Activated CD8-positive, alpha-beta T cell treated with anti-CD3 and anti-CD28 coated beads, Interleukin-2, amount 10 ng/mL, durations not matched to agents 7 days and 5 days (primary cell): ENCODE measurements at places on chromosomes 1 and 21.
A peak's percentile ranks its signal among the peaks of the same experiment; 100 is the strongest.

- DNase-seq: no peak
Measured at GRCh38 chr1:44521378-44522080, 116.5 kb downstream of the RNF220 start.

GRCh38 chr1:150530491-150531159 lies 15.1 kb downstream of the FALEC start:
- DNase-seq: no peak

DNA sequence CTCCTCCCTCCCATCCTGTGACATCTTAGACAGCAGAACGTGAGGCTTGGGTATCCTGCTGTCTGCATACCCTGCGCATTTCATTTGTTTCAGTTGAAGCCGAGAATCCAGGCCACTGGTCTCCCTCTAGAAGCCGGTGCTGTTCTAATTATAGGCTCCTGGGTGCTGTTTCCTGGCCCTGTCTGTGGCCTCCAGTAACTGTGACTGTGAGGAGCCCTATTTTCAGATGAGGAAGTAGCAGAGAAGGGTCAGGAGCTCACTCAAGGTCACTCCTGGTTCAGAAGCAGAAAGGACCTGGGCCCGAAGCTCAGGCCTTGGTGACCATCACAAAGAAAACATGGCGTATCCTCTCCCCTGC lies 24.0 kb downstream of the COQ8A start:
- no peak for DNase-seq

- no peak for DNase-seq
Measured at GRCh38 chr1:235625340-235625739, 24.2 kb downstream of the GNG4 start.

- no peak for DNase-seq
Measured at GRCh38 chr1:248918131-248918530, 12.1 kb downstream of the PGBD2 start.

- DNase-seq: no peak
Measured at GRCh38 chr1:180947901-180948640, 35.4 kb downstream of the KIAA1614 start.

DNA sequence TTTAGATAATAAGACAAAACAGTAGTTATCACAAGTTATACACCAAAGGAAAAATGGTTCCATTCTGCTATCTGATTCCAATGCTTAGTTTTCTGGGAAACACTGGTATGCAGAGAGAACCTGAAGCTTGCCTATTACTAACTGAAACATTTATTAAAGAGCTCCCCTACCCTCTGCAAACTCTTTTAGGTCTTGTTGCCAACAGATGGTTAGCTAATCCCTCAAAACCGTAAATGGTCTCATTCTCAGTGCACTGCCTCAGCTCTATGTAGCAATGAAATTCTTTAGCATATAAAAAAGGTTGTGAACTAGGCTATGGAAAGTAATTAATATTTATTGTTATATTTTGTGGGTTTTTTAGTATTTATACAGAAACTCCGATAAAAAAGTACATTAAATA lies 20.4 kb downstream of the C21orf91 start:
- no peak for DNase-seq

- DNase-seq: no peak
Measured at GRCh38 chr1:170001266-170001665, 73.2 kb downstream of the KIFAP3 start.

DNA sequence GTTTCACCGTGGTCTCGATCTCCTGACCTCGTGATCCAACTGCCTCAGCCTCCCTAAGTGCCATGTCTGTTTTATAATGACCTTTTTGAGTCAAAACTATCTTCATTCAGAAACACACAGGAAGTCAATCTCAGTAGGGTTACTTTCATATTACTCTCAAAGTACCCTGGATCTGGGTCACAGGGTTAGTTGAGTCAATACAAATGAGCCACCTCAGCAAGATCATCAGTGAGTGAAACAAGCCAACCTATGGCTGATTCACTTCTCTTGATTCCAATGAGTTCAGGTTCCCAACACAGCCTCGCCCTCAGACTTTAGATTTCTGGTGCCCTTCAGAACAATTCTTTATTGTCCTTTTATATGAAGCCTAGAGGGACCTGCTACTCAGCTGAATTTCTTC lies 76.9 kb downstream of the ZC3H11B start:
- no peak for DNase-seq

- DNase-seq: no peak
Measured at GRCh38 chr1:112878321-112878720, 77.7 kb downstream of the SLC16A1 start.

DNA sequence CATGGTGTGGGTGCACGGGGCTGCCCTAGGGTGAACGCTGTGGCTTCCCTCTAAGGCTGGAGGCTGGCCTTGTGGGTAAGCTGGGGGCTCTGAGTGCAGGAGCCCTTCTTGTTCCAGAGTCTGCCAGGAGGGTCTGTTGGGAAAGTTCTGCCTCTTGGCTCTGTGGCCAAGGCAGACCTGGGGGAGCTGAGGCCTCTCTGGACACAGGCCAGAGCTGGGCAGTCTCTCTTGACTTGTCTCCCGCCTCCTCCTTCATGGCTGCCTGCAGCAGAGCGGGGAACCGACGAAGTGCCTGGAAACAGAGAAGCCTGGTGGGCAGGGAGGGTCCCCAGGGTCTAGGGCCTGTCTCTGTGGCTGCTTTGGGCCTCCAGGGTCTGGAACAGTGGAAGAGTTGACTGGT lies 30.3 kb upstream of the PEX10 start:
- no peak for DNase-seq

DNA sequence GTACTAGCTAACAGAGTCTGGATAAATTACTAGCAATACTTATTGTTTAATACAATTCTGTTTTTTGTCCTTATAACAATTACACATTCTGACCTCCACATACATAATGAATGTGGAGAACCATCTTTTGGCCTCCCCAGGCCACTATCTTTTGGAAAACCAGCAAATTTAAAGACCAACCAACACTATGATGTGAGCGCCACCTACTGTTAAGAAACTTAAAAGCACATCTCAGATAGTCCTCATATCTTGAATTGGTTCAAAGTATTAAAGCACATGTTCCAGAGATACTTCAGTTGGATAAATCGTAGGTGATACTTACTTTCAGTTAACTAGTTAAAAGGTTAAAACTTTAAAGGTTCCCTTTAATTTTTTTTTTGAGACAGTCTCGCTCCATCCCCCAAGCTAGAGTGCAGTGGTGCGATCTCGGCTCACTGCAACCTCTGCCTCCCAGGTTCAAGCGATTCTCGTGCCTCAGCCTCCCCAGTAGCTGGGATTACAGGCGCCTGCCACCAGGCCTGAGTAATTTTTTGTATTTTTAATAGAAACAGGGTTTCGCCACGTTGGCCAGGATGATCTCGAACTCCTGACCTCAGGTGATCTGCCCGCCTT lies 29.3 kb upstream of the USP1 start:
- DNase-seq: peak; percentile 42

- DNase-seq: no peak
Measured at GRCh38 chr1:236149696-236150228, 7.4 kb downstream of the GPR137B start.

DNA sequence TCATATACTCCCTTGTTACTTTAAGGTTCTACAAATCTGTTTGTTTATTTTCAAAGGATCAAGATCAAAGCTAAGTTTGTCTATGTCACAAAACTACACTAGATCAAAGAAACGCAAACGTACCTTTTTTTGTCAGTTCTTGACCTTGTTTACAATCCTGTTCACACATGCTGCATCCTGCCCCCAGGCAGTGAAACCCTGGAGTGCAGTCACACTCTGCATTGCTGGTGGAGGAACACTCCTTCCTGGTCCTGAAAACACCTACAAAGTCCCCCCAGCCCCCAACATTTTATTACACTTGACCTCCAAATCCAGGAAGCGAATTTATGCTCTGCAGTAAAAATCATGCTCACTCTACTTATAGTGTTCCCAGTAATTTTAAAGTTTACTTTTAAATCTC lies 2.6 kb downstream of the TNFRSF9 start:
- DNase-seq: no peak

- DNase-seq: no peak
Measured at GRCh38 chr1:14538335-14538734, 60.1 kb upstream of the KAZN start.

DNA sequence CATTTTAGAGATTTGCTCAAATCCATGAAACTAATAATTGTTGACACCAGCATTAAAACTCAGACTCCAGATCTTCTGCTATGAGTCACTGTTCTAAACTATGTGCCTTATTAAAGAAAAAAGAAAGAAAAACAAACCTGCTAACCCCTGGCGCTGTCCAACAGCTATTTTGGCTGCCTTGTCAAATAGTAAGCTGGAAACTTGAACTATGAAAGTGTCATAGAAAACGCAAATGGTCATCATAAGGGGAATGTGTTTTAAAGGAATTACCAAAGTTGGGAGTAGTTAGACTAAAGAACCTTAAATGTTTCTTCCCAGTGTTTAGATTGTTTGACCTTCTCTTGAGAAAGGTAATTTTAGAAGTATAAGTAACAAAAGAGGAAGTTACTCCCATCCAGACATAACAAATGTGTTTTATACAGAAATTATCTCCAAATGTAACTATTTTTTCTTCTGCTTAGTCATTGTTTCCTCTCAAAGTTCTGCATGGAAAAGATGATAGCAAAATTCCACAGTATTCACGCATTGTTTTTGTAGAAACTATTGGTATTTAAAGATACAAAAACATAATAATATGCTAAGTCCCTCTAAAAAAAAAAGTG lies 272.4 kb downstream of the TPR start:
- DNase-seq: no peak

DNA sequence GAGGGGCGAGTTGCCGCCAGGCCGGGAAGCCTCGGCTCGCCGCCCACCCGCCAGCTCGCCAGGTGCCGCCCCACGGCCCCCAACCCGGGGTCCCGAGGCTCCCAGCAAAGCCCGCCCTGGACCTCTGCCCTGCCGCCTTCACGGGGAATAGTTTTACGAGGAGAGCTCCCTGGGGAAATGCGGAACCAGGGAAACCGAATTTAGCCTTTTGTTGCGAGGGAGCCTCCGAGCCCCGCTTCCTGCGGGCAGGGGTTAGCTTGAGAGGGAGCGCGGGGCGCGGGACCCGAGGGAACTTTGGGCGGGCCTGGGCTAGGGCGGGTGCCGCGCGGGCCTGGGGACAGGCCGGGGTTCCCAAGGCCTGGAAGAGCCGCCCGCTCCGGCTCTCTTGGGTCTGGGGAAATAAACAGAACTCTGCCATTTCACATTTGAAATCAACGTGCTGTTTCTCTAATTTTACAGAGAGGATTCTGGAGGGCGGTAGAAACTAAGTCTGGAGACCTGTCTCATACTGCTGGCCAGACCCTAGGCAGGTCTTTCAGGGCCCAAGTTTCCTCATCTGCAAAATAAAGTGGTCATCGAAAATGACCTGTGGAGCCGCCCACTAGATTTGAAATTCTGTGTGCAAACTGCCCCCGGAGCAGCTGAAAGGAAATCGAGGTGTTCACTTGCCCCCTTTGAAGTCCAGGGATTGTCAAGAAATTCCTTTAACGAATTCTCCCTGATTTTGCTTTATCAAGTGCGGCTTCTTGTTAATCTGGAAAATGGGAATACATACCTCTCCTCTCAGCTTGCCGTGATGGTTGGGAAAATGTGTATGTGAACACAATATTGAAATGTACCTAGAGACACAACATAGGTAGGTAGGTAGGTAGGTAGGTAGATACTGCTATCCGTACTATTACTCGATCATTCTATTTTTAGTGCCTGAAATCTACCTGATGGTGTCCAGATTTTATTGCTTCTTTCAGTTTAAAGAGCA lies 749 bp upstream of the GLUL start:
- DNase-seq: peak; percentile 27

DNA sequence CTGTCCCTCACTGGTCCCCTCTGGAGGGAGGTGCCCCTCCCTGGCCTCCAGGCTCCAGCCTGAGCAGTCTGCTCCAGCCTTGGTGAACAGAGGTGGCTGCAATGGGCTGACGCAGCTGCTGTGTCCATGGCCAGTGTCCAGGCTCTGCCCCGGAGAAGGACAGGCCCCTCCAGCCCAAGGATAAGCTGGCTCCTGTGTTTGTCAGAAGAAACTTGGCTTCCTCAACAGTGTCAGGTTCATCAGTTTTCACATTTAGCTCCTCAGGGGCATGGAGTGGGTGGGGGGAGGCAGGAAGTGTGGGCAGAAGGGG lies 402.8 kb downstream of the MATN1 start:
- no peak for DNase-seq

DNA sequence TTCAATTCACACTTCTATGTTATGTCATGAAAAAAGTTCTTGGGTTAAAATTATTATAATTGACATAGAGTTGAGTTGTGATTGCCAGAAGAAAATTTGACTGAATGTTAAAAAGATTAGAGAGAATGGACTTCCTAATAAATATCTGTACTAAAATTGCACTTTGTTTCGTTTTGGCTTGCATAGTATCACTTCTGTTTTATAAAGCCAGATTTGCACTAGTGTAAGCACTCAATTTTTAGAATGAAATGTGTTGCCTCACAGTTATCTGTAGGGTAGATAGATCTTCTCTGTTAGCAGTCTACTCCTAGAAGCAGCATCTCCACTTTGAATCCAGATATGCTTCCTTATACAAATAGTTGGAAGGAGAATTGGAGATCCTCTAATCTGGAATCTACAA lies 95.2 kb upstream of the MPC2 start:
- DNase-seq: no peak

- DNase-seq: no peak
Measured at GRCh38 chr1:9833632-9834031, 9.9 kb upstream of the CLSTN1 start.

DNA sequence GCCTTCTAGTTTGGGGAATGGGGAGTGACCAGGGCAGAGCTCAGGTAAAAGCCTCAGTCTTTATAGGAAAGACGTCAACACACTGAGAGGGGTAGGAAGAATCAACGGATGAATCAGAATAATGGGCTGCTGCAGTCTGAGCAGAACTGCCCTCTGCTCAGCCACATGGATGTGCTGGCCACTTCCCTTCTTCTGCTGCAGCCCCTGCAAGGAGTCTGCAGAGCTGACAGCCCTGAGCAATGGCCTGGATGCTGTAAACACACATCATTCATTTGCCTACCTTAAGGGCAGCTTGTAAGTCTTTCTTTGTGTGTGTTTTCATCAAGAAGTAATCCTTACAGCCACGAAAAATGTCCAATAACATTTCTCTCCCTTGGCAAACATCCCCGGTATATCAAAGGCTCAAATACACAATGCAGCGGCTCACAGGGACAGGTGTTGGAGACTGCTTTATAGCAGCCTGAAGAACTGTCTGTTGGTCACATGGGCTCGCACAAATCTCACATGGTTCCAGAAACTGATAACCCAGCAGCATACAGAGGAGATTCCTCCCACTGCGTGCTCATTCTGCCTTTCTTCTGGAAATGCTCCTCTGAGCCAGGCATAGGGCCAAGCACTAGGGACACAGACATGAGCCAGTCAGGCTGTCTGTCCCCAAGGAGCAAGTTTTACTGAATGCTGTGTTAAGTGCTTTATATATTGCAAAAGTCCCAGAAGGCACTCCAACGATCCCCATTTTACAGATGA lies 110.1 kb downstream of the HMGB4 start:
- DNase-seq: no peak
